Progenitor cell of endocrine pancreas (in vitro differentiated cells): ENCODE measurements at places on chromosomes 7 and 10. TPM values are rescaled to one million over a fixed set of nuclear protein-coding genes. Genes with fewer than 3 reads are reported as not detected.

- no peak for DNase-seq
Observed at GRCh38 chr7:74040101-74040790, 12.3 kb downstream of the ELN start.

GRCh38 chr7:105178177-105178576, 164.2 kb downstream of the KMT2E start:
- DNase-seq = no peak

GRCh38 chr7:52146871-52147634, 830.4 kb upstream of the COBL start:
- no peak for DNase-seq

GRCh38 chr10:34292675-34293074, 522.4 kb downstream of the PARD3 start:
- DNase-seq = no peak

DNA sequence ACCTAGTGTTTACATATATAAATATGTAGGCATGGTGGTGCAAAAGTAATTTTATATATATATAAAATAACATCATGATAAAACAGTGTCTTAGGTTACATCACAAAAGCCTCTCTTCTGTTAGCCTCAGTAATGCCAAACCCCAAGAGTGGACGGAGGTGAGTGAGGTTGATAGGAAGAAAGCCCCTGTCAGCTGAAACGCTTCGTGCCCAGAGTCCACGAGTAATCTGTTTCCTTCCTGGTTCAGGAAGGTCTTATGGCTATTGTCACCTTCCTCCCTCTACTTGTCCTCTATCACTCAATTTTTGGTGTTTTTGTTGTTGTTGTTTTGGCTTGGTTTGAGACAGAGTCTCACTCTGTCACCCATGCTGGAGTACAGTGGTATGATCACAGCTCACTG, 41.5 kb downstream of the THNSL1 start:
- DNase-seq = no peak

GRCh38 chr7:157984423-157985163, 603.0 kb downstream of the PTPRN2 start:
- no peak for DNase-seq

DNA sequence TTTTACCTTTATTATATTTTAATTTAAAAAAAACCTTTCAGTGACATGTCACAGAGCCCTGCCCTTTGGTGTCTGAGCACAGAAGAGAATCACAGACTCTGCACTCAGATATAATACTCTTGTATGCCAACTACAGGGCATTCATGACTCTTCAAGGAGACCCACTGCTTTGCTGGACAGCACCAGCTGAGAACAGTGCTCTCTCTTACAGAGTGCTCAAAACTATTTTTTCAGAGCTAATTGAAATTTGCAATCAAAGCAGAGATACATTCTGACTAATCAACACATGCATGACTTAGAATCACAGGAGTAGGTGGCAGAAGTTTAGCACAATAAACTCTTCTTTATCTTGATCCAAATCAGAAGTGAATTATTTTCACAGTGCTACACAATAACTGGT, 99.1 kb downstream of the OSBPL3 start:
- no peak for DNase-seq

DNA sequence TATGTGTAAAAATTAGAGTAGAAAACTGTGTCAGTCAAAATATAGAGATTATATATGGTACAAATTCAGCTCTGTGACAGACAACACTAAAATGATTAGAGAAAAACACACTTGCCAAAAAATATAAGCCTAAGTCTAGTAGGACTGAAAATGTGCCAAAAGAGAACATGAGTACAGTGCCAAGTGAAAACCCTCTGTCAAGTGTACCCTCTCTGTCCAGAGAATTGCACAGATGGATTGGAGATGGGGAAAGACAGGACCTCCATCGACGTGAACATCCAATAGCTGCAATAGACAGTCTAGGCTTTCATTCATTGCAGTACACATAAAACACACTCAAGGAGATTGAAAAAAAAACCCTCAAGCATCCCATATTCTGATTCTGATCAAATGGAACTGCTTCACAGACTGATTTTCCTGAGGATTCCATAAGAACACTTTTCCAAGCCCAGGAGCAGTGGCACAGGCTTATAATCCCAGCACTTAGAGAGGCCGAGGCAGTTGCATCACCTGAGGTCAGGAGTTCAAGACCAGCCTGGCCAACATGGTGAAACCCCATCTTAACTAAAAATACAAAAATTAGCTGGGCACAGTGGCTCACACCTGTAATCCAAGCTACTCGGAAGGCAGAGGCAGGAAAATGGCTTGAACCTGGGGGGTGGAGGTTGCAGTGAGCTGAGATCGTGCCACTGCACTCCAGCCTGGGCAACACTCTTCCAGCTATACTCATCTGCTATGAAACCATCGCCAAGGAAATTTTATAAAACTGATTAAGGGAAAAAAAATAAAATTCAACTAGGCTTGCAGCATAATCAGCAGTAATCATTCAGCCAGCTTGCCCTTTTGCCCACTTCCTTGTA, 110.0 kb upstream of the TRIM24 start:
- no peak for DNase-seq

DNA sequence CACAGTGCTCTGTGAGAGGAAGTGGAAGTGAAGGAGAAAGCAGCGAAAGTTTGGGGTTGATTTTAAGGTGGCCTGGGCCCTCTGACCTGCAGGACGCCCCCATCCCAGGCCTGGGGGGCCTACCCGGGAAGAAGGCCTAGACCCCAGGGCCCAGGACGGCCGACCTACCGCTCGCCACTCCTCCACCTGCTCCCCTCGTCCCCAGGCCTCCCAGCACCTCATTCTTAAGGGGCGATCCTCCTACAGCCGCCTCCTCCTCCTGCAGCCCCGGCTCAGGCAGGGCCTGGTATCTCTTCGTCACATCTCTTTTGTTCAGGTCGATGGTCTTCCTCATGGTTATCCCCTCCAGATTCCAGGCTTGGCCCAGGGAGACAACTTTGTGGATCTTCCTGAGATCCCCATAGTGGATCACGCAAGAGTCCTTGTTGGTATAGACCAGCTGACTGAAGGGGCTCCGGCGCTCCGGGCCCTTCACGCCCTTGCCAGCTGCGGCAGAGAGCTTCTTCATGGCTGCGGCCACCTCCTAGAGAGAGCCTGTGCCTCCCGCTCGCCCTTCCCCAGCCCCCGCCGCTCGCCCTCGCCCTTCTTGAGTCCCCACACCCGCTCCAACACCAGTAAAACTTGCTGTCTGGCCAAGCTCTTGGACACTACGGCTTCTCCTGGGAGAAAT, 117.5 kb downstream of the OR13A1 start:
- no peak for DNase-seq

DNA sequence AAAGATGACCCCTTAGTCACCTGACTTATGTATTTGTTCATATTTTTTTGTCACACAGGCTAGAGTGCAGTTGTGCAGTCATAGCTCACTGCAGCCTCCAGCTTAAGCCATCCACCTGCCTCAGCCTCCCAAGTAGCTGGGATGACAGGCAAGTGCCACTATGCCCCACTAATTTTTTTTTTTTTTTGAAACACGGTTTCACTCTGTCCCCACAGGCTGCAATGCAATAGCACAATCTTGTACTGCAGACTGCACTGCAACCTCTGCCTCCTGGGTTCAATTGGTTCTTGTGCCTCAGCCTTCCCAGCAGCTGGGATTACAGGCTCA, 1.8 kb downstream of the MBLAC1 start:
- DNase-seq = no peak

GRCh38 chr10:75977139-75977538, 545.7 kb downstream of the LRMDA start:
- no peak for DNase-seq

- DNase-seq = no peak
Observed at GRCh38 chr10:108913300-108913699, 1010.0 kb downstream of the XPNPEP1 start.

DNA sequence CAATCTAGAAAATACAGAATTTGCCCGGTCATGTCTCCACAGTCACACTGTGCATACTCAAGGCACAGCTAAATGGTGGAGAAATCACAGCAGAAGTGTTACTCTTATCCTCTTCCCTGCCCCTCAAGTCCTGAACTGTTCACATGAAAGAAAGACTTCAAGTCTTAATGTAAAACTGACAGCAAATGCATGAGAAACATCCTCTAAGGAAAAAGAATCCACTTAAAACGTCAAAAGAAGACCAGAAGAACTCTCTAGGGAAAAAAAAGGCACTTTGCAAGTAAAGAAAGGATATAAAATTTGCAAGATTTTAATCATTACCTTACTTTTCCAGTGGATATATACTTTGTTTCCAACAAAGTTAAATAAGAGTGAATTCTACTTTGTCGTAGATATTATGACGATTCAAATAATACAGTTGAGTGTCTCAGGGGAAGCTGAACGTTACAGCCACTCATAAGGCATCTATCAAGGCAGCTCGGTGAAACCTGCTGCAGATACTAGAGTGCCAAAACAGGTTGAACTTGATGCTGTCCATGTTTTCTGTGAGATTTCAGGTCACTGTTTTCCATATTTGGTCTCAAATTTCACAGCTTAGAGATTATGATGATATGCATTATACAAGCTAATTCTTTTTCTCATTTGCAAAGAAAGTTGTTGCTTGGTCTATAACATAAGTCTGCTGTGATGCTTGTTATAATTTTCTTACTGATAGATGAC, 155.0 kb downstream of the CTTNBP2 start:
- DNase-seq = no peak

DNA sequence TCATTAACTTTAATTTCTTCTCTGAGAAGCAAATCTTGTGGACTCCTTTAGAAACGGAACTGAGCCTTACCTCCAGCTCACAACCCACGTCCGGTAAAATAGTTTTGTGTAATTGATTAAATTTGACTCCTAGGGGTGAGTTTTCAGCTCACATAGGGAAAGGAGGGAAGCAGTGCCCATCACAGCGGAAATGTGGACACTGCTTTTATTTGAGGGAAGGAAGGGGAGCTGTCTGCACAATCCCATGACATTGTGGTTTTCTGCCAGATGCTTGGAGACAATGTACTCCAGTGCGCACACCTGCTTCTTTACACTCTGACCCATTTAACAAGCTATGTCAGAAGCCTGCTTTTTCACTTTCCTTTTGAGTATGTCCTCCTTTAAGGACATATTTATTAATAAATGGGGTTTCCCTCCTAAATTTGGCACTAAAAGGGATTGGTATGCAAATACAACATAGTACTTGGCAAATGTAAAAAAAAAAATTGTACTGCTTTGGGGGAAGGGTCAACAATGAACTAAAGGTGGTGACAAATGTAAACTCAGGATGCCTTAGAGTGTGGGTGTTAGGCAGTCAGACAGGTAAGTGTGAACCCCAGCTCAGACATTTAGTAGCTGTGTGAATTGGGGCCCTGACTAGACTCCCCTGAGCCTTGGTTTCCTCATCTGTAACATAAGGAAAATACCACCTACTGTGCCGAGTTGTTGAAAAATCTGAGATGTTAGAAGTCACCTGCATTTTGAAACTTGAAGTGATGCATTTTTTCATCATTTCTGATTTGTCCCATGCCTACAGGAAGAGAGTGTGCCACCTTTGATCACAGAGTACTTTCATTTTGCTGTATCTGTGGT, 90.2 kb upstream of the KLF6 start:
- DNase-seq = no peak

GRCh38 chr7:40520986-40521738, 386.4 kb downstream of the SUGCT start:
- no peak for DNase-seq

DNA sequence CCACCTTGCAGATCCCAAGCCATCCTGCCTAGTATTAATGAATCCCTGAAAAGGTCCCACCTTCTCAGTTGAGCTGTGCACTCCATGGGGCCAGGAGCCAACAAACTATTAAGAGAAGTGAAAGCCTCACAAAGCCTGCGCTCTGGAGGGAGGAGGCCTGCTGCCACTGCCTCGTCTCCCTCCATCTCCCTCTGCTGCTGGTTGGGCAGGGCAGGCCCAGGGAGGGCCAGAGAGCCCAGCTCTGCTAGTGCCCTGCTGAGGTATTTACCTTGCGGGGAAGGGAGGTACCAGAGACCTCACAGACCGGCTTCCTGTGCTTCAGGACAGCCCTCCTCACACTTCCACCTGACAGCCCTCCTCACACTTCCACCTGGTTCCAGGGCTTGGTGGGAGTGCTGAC, 171.5 kb downstream of the SH3PXD2A start:
- DNase-seq = no peak

DNA sequence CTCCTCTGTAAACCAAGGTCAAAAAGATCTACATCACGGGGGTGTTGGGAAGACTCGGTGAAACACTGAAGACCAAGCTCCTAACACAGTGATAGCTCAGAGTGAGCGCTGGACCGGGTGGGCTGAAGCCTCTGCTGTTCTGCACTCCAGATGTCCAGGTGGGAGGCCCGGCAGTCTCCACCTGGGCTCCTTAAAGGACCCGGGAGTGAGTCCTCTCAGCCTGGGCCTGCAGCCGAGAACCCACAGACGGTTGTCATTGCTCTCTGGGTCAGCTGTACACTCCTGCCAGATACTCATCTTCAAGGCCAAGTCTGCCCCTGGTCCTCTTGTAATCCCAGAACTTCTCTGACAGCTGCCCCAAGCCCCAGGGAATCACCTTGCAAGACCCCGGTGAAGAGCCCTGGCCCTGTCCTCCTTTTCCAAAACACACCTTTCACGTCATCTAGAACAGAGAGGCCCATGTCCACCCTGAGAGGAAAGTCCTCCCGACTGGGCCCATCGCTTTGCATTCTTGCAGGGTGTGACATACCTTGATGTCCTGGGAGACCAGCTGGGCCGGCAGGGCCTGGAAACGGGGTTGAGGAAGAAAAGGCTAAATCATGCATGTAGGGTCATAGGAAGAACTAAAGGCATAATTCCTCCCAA, 43.7 kb downstream of the COL17A1 start:
- no peak for DNase-seq

DNA sequence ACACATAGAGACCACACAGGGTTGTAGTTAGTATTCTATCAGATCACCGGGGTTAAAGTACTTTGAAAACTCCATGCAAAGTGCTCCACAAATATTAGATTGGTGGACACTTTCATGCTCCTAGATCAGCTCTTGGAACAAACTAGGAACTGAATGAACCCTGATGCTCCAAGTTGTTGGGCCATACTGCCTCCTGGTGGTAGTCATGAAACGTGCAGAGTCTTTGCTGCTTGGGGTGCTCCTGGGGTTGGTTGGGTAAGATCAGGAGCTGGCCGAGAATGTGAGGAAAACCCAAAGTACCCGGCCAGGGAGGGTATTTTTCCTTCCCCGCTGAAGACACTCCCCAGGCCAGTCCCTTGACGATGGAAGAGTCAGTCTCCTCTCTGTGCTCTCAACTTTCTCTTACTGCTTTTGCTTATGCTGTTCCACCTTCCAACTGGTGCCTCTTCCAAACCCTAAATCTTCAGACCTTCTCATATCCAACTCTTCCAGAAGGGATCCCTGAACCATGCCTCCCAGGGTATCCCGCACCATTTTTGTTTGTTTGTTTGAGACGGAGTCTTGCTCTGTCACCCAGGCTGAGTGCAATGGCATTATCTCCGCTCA, 918 bp upstream of the RPEL1 start:
- DNase-seq = peak; percentile 59

DNA sequence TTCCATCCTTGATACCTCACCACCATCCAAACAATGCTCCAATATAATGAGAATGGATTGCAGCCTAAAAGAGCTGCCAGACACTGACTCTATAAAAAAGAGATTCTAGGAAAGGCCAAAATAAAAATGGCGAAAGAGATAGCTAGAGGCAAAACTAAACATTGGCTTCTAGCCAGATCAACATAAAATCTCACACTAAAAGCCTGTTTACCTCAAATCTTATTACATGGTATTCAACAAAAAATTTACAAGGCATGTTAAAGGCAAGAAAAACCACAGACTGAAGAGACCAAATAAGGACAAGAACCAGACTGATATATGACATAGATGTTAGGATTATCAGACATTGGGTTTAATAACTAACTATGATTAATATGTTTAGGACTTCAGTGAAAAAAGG, 1127.0 kb downstream of the DNAJB9 start:
- DNase-seq = no peak

GRCh38 chr10:12841426-12841825, 160.1 kb downstream of the CCDC3 start:
- DNase-seq = no peak

LIPK gene
- not detected in 2 replicates for total RNA-seq

TRPV5 gene
- 0.13 and 0.14 TPM in 2 replicates for total RNA-seq

CALHM3 gene
- total RNA-seq = 0.41 and 1.3 TPM in 2 replicates
